ENCODE measurements at places on chromosomes 6 and 20.

GRCh38 chr6:130515306-130515705 is 149.5 kb downstream of the TMEM200A start:
- no peak for DNase-seq

DNA sequence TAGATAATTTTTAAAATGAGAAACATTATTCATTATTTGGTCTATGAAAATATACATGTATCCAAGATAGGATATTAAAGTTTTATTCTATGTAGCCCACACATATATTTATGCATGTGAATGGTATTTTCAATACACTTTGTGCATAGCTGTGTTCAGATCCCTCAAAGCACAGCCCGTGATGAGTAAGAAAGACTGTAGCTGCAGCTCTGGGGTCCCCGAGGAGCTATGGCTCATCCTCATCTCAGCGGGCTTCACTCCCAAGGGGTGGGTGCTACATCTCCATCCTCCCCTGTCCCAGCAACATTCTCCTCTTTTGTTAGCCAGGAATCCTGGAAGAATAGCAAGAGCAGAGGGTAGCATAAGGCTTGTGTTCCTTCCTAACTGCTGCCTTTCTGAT is 130.8 kb downstream of the SAMD5 start:
- no peak for DNase-seq

DNA sequence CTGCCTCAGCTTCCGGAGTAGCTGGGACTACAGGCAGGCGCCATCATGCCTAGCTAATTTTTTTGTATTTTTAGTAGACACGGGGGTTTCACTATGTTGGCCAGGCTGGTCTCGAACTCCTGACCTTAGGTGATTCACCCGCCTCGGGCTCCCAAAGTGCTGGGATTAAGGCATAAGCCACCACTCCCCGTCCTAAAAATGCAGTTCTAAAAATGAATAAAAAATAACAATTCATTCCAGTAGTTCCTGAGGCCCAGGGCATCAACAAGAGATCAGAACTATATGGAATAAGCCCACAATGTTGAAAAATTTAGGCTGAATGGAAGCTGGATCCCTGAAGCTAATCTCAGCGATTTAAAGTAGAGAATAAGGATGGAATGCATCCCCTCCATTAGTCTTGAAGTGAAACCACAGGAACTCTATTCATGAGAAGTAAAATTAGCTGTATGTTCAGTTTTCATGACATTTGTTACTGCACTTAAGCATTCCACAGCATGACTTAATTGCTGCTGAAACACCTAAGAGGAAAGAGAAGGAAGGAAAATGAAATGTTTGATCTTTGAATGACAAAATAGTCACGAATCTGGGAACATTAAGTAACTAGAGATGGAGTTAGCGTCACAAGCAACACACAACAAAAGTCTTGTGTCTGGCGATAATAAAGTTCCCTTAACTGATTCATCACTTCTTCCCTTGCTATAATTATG is 80.4 kb upstream of the RIPOR2 start:
- DNase-seq = no peak

- DNase-seq = no peak
Observed at GRCh38 chr6:170149681-170150589, 140.9 kb downstream of the DLL1 start.

GRCh38 chr6:39312912-39313525 is 1.2 kb downstream of the KCNK17 start:
- no peak for DNase-seq

- no peak for DNase-seq
Observed at GRCh38 chr6:19369785-19370184, 467.4 kb upstream of the ID4 start.

GRCh38 chr6:135423649-135424128 is 73.9 kb downstream of the AHI1 start:
- no peak for DNase-seq

DNA sequence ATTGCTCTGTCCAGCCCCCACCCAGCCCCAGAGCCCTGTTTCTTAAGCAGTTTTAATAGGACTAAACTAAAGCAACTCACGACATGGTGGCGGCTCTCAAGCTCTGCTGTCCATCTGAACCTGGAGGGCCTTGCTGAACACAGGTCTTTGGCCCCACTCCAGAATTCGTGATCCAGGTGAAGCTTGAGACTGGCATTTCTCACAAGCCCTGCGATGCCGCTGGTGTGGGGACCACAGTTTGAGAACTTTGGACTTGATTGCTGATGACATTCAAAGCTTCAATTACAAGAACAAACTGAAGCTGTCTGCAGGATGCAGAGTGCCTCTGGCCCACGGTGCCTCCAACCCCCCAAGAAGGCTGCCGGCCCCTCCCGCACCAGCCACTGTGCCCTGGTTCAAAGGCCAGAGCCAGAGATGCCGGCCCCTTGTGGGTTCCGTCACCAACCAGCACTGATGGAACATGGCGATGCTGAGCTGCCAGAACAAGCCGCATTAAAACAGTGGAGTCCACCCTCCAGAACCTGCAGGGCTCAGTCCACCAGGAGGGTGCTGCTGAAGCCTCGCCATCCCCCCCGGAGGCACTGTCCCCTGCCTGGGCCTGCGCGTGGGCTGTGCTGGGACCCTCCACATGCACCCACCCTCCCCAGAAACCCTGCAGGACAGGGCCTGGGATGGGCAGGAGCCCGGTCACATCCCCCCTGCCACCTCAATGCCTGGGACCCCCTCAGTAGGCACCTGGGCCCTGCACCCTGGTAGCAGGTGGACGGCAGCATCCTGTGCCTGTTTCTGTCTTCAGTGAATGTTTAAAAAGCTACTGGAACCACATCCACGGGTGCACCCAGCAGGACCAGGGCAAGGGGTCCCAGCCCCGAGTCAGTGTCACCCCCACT is 101.1 kb downstream of the PSMB1 start:
- DNase-seq = no peak

GRCh38 chr20:45070932-45071632 is 29.8 kb downstream of the KCNS1 start:
- DNase-seq = no peak

GRCh38 chr6:2731281-2731909 is 19.3 kb downstream of the MYLK4 start:
- DNase-seq = no peak

- no peak for DNase-seq
Observed at GRCh38 chr20:35248641-35249475, 22.4 kb downstream of the MMP24 start.

GRCh38 chr20:32056708-32057483 is 4.9 kb downstream of the HCK start:
- DNase-seq = no peak

DNA sequence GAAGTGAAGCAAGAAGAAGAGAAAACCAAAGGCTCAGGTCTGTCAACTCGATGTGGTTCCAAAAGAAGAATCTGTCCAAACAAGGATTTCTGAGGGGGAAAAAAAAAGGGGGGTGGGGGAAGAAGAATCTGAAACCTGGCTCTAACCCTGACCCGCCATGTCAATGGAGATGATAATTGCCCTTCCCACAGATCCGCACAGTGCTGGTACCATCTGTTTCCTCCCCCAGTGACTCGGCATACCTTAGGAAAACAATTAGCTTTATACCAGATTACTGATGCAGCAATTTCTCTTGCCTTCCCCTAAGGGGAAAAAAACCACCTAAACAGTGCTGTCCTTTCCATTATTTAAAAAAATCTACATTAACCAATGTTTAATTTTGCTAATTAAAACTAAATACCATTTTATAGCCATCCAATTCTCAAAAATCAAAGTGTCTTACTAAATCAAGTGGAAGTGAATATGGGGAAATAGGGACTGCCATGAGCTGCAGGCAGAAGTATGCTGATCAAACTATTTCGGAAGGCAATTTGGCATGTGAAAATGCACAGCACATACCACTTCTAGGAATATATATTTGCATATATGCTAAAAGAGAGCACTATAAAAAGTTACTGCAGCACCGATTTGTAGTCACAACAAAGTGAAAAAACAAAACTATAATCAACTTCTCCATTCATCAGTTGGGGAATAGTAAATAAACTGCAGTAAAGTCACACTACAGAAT is 46.8 kb downstream of the MAP7 start:
- DNase-seq = no peak

DNA sequence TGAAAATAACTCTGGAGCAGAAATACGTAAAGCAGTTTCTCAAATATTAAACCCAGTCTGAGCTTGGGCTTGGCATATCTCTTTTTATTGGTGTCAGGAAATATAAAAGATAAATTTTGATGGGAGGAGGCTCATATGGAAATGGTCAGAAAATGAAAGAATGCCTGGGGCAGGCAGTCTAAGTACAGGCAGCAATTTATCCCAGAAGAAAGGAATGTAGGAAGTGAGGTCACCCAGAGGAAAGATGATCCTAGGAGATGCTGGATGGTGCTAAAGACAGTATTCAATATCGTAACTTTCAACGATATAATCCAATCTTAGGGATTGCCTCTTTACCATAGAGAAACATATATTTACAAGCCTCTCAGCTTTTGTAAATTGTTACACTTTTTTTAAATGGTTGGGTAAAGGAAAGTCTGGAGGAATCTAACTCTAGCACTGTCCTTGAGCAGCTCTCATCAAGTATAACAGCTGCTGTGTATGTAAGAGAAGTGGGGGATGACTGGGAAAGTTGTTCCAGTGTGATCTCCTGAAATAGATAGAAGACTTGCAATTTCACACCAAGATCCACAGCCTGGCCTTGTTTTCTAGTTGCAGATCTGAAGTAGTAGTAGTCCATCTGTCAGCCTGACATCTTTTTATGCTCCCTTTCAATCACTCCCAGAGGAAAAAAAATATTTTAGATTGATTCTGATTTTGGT is 256.9 kb upstream of the SASH1 start:
- DNase-seq = no peak

GRCh38 chr6:142914369-142914768 is 30.6 kb downstream of the HIVEP2 start:
- no peak for DNase-seq

GRCh38 chr6:21998582-21998981 is 298.3 kb downstream of the PRL start:
- no peak for DNase-seq

DNA sequence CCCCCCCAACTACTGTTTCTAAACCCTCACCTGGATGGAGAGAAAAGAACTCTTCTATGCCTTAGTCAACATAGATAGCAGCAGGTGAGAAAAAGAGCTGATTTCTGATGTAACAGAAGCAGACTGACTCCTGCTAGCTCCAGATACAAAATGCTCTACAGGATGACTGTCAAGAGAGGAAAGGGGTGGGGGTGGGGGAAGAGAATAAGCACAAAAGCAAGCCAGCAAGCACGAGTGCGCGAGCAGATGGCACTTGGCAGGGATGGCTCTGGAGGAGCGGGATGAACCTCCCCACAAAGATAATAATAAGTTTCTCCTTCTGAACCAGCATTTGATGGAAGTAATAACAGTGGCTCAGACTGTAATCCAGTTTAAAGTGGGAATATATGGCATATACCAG is 45.6 kb upstream of the SPDEF start:
- DNase-seq = no peak

GRCh38 chr6:169379495-169380070 is 125.9 kb upstream of the THBS2 start:
- DNase-seq = no peak

DNA sequence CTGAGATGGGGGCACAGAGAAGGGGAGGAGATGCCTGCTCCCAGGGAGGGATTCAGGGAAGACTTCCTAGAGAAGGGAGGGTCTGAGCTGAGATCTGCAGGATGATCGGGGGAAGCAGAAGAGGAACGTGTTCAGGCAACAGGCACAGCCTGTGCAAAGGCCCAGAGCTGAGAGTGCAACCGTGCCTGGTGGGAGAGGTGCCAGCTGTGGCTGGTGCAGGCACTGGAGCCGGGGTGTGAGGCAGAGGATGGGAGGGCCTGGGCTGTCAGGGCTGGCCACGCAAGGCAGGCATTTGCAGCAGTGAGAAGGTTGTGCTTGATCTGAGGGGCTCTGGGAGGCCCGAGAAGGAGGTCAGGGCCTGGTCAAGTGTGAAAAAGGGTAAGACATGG is 27.7 kb downstream of the PTGIS start:
- no peak for DNase-seq

DNA sequence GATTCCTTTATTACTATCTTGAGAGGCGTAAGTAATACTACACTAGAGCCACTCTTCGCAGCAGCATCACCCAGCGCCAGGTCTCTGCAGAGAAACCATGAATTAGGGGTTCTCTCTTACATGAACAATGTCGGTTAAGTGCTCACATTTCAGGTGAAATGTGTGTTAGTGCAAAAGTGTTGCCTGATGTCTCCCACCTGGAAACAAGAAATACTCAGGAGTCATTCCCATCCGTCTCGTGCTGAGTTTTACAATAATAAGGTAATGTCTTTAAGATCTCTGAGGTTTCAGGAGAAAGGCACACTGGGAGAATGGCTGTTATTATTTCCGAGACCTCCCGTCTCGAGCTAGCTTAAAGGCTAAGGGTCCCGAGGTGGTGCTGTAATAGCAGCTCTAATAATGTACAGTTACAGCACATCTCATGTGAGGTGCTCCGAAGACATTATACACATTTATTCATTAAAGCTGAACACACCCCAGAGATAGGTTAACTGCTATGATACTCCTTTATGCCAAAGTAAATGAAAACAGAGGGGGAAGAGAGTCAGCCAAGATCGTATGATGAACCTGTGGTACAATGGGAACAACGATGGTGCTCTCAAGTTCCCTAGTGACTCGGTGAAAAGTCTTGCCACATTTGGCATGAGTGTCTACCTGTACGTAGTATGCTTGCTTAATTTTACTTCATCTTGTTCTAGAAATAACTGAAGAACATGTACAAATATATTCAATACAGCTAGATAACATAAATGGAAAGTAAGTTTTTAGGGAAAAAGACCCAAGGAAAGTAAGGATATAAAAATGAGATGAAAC is 458.3 kb upstream of the CITED2 start:
- DNase-seq = no peak

DNA sequence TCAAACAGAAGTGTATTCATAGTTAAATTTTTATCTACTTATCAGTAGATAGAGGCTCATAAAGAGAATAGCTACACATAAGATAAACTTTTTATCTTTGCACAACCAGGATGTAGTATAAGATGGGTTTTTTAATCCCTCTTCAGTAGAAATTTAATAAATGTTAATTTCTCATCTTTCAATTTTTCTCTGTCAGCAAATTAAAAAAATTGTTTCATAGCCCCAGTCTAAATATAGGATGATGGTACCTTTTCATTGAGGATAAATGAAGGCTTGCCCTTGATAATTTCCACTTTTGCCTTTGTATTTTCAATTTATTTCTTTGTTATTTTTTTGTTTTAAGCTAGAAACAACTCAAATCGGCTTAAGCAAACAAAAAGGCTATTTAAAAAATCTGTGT is 251.2 kb upstream of the NOX3 start:
- no peak for DNase-seq

GRCh38 chr6:55974688-55975087 is 99.3 kb upstream of the BMP5 start:
- DNase-seq = no peak

DNA sequence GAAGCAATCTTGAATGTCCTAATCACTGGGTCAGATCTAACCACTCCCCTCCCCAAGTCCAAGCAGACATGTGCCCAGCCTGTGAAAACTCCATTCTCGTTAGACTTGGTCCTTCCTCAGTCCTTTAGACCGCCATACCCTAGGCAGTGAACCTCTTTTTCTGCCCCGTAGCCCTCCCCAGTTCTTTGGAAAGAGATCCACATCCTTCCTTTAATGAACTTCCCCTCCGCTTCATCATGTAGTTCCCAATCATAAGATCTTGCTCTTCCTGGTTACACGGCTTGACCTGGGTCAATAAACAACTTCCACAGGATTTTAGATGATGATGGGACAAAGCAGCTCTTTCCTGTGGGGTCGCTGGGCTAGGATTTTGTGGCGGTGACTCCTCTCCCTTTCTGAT is 9.6 kb downstream of the AHCY start:
- no peak for DNase-seq

Data from stimulated activated CD4-positive, alpha-beta T cell treated with anti-CD3 and anti-CD28 coated beads, Interleukin-4, amount 100 ng/mL, for 4 hours (primary cell).